ENCODE measurements at places on chromosomes 3 and 15.

- DNase-seq: no peak
Observed at GRCh38 chr3:175805825-175806224, 946.7 kb downstream of the NAALADL2 start.

- DNase-seq: no peak
Observed at GRCh38 chr3:197181741-197182140, 116.7 kb downstream of the DLG1 start.

- no peak for DNase-seq
Observed at GRCh38 chr15:67156426-67156825, 91.0 kb downstream of the SMAD3 start.

DNA sequence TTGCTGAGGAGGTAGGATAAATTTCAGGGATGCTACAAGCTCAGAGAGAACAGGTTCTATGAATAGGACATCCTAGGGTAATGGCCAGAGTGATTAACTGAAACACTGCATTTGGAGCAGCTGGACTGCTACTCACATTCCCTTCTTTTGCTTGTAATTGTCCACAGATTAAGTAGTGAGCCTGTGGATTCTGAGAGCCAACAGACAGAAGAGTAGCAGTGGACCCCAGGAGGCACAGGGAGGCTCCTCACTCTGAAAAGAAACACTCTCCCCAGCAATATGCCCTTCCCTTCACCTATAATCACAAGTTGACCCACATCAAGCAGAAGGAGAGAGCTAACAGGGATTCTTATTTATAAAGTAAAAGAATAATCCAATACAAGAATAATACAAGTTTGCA is 10.6 kb upstream of the RFX7 start:
- DNase-seq: no peak

DNA sequence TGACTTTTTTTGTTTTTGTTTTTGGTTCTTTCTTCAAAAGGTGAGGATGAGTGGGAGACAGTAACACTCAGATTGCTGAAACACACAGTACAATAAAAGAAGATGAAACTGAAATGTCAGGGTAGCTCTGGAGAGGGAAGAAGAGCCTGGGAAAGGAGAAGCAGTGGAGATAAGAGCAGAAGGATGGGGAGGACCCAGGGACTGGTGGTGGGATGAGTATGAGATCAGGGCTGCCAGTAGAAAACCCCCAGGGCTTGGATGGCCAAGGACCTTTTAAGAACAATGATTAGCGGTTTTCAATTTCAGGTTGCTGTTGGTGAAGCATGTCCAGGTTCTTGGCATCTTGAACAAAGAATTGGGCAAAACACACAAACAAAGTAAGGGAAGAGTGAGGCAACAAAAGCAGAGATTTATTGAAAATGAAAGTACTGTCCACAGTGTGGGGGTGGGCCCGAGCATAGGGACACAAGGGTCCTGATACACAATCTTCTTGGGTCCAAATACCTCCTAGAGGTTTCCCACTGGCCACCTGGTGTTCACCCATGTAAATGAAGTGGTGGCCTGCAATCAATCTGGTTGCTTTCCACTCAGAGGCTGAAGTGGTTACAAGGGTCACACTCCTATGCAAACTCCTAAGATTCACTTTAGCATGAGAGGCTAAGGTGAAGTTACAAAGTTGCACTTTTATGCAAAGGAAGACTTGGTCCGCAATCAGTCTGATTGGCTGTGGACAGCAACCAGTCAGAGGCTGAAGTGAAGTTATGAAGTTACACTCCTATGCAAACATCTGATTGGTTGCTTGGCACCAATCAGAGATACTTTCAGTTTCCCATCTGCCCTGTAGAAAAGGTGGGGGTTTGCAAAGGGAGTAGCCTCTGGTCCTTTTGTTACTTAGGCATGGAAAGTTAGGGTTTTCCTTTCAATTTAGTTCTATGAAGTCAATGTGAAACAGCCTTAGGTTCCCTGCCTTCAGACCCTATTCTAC is 26.1 kb upstream of the MFSD1 start:
- DNase-seq: no peak

DNA sequence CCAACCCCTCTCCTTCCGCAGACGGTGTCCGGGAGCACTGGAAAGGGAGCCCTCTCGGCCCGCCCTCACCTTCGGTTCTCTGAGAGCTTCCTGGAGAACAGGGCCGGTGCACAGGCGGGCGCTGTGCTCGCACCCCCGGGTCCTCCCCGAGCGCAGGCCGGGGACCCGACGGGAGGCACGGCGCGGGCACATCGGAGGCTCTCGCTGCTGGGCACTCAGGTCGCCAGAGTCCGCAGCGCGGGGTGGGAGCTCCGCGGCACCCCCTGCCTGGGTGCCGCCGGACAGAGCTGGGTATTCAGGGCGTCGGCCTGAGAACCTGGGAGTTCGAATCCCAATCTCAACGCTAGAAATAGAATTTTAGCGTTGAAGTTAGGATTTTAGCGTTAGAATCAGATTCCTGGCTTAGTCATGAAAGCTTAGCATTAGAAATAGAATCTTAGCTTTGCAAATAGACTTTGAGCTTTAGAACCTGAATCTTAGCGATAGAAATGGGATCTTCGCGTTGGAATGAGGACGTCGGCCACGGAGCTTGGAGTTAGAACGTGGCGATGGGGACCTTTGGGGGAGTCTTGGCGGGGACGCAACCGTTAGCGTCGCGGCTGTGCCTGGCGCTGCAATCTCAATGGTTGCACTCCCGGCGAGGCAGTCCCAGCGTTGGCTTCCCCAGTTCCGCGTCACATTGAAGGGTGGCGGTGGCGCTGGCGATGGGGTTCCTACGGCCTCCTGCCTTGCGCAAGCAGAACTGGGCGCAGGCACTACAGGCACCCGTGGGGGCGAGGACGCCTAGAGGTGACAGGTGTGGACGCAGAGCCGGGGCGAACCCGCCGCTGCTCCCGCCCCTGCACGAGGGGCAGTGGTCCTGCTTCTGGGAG is 549 bp downstream of the TRH start:
- no peak for DNase-seq

- DNase-seq: no peak
Observed at GRCh38 chr3:50179710-50180109, 11.7 kb upstream of the GNAT1 start.

GRCh38 chr3:151459358-151459757 is 1.5 kb downstream of the IGSF10 start:
- no peak for DNase-seq

GRCh38 chr3:194218646-194219453 is 82.9 kb downstream of the HES1 start:
- DNase-seq: no peak
